M059J (cell line): ENCODE measurements at places on chromosomes 12 and 14. TPM values are rescaled to one million over a fixed set of nuclear protein-coding genes. Genes with fewer than 3 reads are reported as not detected.

Gene TAS2R31
- total RNA-seq: 0.12 and 0.27 TPM in 2 replicates

Gene KRT82
- not detected in 2 replicates for total RNA-seq

Gene PCED1B
- total RNA-seq: 2.8 and 4.5 TPM in 2 replicates

Gene GXYLT1
- total RNA-seq: 9.7 and 16.1 TPM in 2 replicates

Gene FOXN4
- not detected in 2 replicates for total RNA-seq

Gene NRIP2
- not detected in 2 replicates for total RNA-seq

Gene MGST1
- total RNA-seq: 59.1 and 70.4 TPM in 2 replicates

Gene POLE2
- 17.4 and 27.8 TPM in 2 replicates for total RNA-seq

Gene CCDC38
- total RNA-seq: not detected in 2 replicates

Gene STON2
- total RNA-seq: 0.20 and 1.3 TPM in 2 replicates

Gene KRT75
- 0.02 TPM in 1 of 2 replicates, not detected in the other for total RNA-seq

Gene CCDC88C
- total RNA-seq: 1.4 and 1.6 TPM in 2 replicates

Gene SELPLG
- 0.42 and 0.79 TPM in 2 replicates for total RNA-seq

Gene GALNT8
- not detected in 2 replicates for total RNA-seq

Gene ZBTB42
- total RNA-seq: 3.3 and 4.1 TPM in 2 replicates

Gene DPPA3
- not detected in 2 replicates for total RNA-seq

Gene HHIPL1
- total RNA-seq: 0.15 and 1.2 TPM in 2 replicates

Gene BCL11B
- total RNA-seq: 0.02 TPM in 1 of 2 replicates, not detected in the other

Gene TAC3
- not detected in 2 replicates for total RNA-seq

Gene AQP6
- not detected in 2 replicates for total RNA-seq

Gene SIX6
- not detected in 2 replicates for total RNA-seq

Gene GLT8D2
- total RNA-seq: 6.0 and 10.7 TPM in 2 replicates

Gene SIX1
- total RNA-seq: 8.0 and 12.5 TPM in 2 replicates

Gene APOLD1
- total RNA-seq: 16.9 and 18.9 TPM in 2 replicates

Gene TBX3
- 50.3 and 90.4 TPM in 2 replicates for total RNA-seq

Gene INHBC
- not detected in 2 replicates for total RNA-seq

Gene PMEL
- total RNA-seq: 0.54 and 0.69 TPM in 2 replicates

Gene INHBE
- total RNA-seq: 0.42 and 1.4 TPM in 2 replicates

Gene DDIT3
- total RNA-seq: 39.3 and 45.9 TPM in 2 replicates

Gene DIO3
- total RNA-seq: not detected in 2 replicates

Gene P2RX7
- 2.8 and 6.1 TPM in 2 replicates for total RNA-seq

Gene AKAP3
- 1.1 and 2.0 TPM in 2 replicates for total RNA-seq

Gene RIC8B
- 12.0 and 17.4 TPM in 2 replicates for total RNA-seq

Gene CISTR
- total RNA-seq: not detected in 2 replicates

Gene RFX4
- not detected in 2 replicates for total RNA-seq

Gene TRHDE
- total RNA-seq: 9.1 and 9.5 TPM in 2 replicates

Gene PMCH
- total RNA-seq: not detected in 2 replicates

Gene GCH1
- 2.9 and 5.4 TPM in 2 replicates for total RNA-seq

Gene GALNT16
- total RNA-seq: 0.20 and 0.30 TPM in 2 replicates

Gene BDKRB1
- 0.10 and 1.7 TPM in 2 replicates for total RNA-seq

Gene COL2A1
- total RNA-seq: 0.25 TPM in 1 of 2 replicates, not detected in the other

Gene PTPRO
- 0.02 and 0.32 TPM in 2 replicates for total RNA-seq

Gene ERBB3
- total RNA-seq: 0.37 TPM in 1 of 2 replicates, not detected in the other

Gene LRRC43
- not detected in 2 replicates for total RNA-seq

Gene SAMD15
- 0.59 and 1.4 TPM in 2 replicates for total RNA-seq

Gene PLXNC1
- total RNA-seq: 0.20 and 3.4 TPM in 2 replicates

Gene CD4
- total RNA-seq: not detected in 2 replicates

Gene PROX2
- not detected in 2 replicates for total RNA-seq

Gene PELI2
- total RNA-seq: 2.6 and 3.0 TPM in 2 replicates

Gene WSCD2
- not detected in 2 replicates for total RNA-seq

Gene DNAAF2
- 10.4 and 10.9 TPM in 2 replicates for total RNA-seq

Gene NTN4
- 16.5 and 21.5 TPM in 2 replicates for total RNA-seq

Gene COCH
- total RNA-seq: not detected in 2 replicates

Gene HOXC10
- 15.0 and 15.3 TPM in 2 replicates for total RNA-seq

Gene ADAM21
- total RNA-seq: 0.05 and 0.49 TPM in 2 replicates

Gene TCL1B
- not detected in 2 replicates for total RNA-seq

Gene ESPL1
- 2.9 and 9.0 TPM in 2 replicates for total RNA-seq

Gene ZNF891
- total RNA-seq: 0.32 and 0.44 TPM in 2 replicates

Gene FSCB
- total RNA-seq: not detected in 2 replicates

Gene ADAMTS20
- total RNA-seq: 0.30 TPM in 1 of 2 replicates, not detected in the other
